ENCODE measurements at places on chromosomes 5 and 9.

GRCh38 chr5:59086024-59086423 is 503.1 kb downstream of the RAB3C start:
- no peak for DNase-seq

GRCh38 chr9:75463871-75464270 is 375.6 kb downstream of the OSTF1 start:
- DNase-seq: no peak

- no peak for DNase-seq
These were observed 59.0 kb upstream of the PALM2AKAP2 start for GRCh38 chr9:109721001-109721400.

- DNase-seq: no peak
These were observed 1758.8 kb upstream of the WWC1 start for GRCh38 chr5:166532456-166533220.

GRCh38 chr5:137348759-137349158 is 150.4 kb downstream of the SPOCK1 start:
- no peak for DNase-seq

DNA sequence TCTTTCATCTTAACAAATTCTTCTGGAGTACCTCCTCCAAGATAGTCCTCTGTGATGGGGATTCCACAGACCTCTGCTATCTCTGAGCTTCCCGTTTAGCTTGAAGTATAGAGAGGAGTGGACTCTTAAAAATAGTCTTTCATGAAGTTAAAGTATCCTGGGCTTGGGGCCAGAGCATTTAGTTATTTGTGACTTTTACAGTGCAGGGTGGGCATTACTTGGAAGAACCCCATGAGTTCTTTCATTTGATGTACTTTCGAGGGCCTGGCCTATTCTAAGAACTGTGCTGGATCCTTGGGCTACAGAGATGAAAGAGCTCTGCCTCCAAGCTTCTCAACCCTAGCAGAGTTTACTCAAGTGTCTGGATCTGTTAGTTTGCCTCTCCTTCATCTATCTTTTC is 131.5 kb downstream of the ZSWIM6 start:
- no peak for DNase-seq

GRCh38 chr5:173833196-173833985 is 54.8 kb upstream of the CPEB4 start:
- no peak for DNase-seq

DNA sequence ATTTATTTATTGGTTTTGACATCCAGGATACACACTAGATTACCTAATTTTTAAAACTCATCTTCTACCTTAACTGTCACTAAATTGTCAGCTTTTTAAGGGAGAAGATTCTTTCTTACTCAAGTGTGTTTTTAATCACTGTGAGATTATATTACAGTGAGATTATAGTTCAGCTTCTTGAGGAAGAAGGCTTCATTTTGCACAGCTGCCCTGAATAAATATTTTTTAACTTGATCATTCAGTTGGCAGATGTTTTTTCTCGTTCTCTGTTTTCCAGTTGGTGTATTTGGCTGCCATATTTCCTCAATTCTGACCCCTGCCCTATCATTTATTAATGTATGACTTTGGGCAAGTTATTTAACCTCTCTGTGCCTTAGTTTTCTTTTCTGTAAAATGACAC is 15.0 kb upstream of the ELL2 start:
- DNase-seq: no peak

DNA sequence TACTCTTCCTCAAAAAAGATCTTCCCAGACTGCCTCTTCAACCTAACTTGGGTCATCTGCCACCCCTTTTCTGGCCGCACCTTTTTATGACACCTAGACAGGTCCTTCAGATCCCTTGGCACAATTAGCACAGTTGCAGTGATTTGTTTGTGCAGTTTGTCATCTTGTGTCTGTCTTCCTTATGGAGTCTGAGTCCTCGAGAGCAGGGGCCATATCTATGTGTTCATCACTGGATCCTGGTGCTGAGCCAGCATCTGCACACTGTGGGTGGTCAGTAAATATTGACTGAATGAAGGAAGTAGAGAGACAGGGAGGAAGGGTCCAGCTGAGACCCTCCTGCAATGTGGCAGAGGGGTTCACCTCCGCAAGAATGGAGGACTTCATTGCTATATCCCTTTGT is 14.4 kb downstream of the ERGIC1 start:
- no peak for DNase-seq

DNA sequence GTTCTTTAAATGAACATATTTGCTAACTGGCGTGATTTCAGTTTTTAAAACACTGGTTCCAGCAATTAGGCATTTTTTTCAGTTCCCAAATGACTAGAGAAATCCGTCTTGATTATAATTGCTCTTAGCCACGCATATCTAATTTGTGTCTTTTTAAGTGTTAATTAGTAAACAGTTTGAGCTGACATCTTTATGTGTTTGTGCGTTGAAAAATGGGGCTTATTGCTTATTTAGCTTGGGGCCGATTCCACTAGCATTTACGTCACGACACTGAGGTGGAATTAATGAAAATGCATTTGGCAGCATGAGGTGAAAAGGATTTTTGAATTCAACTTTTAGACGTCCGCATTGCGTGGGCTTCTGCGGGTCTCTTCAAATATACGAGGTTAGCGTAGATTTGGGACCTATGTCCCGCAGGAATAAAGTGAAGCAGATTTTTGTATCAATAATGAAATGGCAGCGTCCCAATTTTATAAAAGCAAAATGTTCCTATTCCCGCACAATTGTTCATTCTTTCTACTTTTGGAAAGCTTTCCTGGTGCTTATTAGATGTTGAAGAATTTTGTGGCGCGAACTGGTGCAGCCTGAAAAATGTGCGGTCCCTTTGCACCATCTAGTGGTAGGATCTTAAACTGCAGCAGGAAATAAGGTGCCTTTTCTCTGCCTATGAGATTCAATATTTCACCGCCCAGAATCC is 122.7 kb upstream of the LMX1B start:
- no peak for DNase-seq

DNA sequence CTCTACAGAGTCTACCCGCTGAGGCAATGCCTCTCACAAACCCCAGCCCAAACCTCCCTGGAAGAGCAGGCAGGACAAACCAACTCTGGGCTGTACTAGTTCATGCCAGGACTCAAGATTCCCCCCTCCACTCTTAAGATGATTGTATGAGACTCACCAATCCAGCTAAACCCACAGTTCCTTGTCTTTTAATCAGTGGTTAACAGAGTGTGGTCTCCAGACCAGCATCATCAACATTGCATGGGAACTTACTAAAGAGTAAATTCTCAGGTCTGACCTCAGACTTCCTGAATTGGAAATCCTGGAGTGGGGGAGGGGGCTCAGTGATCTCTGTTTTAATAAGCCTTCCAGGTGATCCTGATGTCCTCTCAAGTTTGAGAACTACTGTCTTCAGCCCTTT is 240.9 kb downstream of the GAS1 start:
- no peak for DNase-seq

GRCh38 chr9:106286249-106286648 is 576.7 kb upstream of the ZNF462 start:
- DNase-seq: no peak

DNA sequence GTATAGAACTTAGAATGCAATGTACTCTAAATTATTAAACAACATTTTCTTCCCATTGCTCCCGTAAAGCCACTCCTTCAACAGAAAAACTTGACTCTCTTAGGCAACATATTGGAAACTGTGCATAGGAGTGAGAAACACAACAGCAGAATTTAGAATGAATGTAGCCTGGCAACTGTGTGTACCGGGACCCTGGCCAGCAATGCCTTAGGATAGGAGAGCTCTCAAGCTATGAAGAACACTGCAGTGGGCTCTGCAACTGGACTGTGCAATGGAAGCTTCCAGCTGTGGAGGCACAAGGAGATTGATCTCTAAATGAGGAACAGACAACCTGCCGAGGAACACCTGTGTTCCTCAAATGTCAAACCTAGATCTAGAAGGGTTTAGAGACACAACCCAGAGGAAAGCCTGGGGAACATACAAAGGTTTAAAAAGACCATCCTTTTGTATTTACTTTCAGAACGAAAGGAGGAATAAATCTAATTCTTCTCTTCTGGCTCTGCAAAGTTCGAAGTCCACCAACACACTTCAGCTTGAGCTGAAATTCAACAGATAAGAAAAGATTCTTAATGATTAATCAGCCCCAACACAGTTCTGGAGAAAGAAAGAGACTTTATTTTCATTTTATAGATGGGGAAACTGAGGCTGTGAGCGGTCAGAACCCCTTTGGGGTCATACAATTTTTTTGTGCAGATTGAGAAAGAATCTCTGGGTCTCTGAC is 51.5 kb upstream of the ARL15 start:
- no peak for DNase-seq

DNA sequence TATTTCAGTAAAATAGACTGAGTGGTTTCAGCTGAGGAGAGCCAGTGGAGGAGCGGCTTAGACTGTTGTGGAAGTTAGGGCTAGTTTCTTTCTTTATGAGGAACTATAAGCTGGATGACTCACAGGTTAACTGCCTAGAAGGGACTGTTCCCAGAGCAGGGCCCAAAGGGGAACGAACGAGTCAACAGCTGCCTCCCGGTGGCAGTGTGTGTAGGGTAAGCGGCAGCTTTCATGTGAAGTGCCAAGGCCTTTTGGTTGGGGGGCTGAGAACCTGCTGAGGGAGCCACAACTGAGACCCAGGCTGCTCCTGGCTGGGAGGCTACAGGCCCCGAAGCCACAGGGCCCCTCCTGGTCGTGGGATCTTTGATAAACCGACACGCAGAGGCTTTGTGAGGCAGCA is 7.0 kb downstream of the SQSTM1 start:
- no peak for DNase-seq

DNA sequence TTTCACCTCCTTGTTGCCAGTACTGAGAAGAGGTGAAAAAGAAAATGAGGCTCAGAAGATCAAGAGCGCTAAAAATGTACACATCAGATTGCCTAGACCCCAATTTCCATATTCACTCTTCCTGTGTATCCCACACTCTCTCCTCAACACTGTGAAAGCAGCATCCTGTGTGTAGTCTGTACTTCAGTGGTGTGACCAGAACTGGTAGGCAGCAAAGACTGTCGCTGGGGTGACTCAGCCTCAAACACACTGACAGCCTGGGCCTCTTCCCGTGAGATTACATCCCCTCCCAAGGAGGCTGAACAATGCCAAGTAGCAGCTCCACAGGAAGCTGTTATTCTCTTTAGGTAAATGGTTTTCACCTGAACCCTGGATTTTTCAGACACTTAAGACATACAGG is 135.5 kb downstream of the CCDC192 start:
- no peak for DNase-seq

- no peak for DNase-seq
These were observed 80.4 kb upstream of the OSMR start for GRCh38 chr5:38765399-38765861.

- DNase-seq: no peak
These were observed 530.1 kb upstream of the DMAC1 start for GRCh38 chr9:8329561-8330283.

DNA sequence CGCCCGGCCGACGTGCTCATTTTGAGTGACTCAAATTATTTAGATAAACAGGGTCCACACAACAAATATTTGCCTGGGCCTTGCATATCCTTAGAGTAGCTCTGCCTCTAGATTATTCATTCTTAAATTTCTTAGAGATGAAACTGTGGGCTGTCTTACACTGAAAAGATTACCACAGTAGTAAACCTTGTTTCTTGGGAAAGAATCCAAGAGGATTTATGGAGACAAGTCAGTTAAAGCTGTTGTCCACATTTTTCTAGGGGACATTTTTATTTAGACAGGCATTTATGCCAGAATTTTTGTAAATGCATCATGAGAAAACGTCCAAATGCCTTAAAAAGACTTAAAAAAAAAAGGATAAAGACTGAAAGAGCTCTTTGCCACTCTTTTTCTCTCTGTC is 32.6 kb upstream of the RANBP3L start:
- DNase-seq: no peak

DNA sequence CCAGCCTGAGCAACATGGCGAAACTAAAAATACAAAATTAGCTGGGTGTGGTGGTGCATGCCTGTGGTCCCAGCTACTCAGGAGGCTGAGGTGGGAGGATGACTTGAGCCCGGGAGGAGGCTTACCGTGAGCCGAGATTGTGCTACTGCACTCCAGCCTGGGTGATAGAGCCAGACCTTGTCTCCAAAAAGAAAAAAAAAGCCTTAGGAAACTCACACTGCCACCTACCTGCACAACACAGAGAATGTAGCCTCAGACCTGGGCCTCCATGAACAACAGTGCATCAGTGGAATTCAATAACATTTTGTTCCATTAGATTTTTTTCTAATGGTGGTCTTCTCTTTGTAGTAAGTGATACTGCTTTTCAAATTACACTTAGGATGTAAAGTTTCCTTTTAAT is 63.8 kb upstream of the RARS1 start:
- DNase-seq: no peak

DNA sequence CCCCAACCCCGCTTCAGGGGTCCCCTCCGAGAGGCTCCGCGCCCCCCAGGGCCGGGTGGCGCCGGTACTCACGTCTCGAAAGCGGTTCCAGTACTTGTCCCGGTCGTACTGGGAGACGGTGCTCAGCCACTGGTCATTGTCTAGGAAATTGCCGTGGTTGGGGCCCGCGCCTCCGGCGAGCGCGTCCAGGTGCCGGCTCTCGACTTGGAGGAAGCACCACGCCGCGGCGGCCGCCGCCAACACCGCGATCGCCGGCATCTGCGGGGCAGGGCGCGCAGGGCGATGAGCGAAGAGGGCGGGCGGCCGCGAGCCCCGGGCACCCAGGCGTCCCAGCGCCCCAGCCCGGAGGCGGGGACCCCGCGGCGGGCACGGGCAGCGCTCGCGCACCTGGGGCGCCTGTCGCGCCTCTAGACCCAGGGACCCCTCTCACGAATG is 808 bp downstream of the SPOCK1 start:
- no peak for DNase-seq

GRCh38 chr5:14449052-14449661 is 132.4 kb upstream of the OTULINL start:
- DNase-seq: no peak

DNA sequence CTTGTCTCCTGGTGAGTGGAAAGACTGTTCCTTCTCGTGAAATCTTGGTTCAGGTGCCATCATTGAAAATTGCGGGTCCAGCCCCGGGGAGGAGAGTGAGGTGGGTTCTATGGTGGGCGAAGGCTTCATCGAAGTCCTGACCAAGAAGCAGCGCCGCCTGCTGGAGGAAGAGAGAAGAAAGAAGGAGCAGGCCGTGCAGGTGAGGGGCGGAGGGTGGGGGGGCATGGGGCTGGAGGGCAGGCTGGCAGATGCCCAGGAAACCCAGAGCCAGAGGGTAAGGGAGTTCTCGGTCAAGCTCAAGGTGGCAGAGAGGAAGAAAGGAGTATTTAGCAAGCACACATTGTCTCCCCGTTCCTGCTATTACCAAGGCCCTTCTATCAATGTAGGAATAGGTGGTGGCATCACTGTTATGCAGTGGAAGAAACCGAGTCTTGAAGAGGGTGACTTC is 24.3 kb upstream of the POMT1 start:
- DNase-seq: peak; percentile 27

- no peak for DNase-seq
These were observed 21.0 kb downstream of the RICTOR start for GRCh38 chr5:39053189-39053588.

- no peak for DNase-seq
These were observed 72.5 kb upstream of the RASA1 start for GRCh38 chr5:87195104-87195591.

All from activated naive CD8-positive, alpha-beta T cell treated with anti-CD3 and anti-CD28 coated beads, Interleukin-2, amount 50 U/mL, for 16 hours (primary cell).